ENCODE measurements at places on chromosomes 7 and 10.
A peak's percentile ranks its signal among the peaks of the same experiment; 100 is the strongest.

GRCh38 chr10:103640436-103641181 is 147.1 kb downstream of the NEURL1 start:
- no peak for DNase-seq

- peak; percentile 32 for DNase-seq
Measured at GRCh38 chr7:26305090-26305868, 13.6 kb downstream of the SNX10 start.

GRCh38 chr7:75737856-75738603 is 711 bp downstream of the HIP1 start:
- no peak for DNase-seq

DNA sequence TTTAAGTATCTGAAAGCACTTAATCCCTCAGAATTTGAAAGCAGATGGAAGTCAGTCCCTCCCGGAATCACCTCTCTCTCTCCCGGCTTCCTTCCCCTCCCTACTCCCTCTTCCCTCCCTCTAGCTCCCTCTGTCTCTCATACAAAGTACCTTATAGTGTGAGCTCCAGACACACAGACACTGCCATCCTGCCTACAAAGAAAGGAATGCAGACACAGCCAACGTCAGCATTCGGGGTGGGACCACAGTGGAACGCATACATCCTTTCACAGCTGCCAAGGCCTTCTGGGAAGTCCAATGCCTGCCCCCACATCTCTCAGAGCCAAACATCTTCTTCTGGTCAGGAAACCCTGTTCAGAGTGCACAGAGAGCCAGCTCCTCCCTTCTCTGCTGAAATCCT is 9.3 kb downstream of the NOD1 start:
- DNase-seq: no peak

DNA sequence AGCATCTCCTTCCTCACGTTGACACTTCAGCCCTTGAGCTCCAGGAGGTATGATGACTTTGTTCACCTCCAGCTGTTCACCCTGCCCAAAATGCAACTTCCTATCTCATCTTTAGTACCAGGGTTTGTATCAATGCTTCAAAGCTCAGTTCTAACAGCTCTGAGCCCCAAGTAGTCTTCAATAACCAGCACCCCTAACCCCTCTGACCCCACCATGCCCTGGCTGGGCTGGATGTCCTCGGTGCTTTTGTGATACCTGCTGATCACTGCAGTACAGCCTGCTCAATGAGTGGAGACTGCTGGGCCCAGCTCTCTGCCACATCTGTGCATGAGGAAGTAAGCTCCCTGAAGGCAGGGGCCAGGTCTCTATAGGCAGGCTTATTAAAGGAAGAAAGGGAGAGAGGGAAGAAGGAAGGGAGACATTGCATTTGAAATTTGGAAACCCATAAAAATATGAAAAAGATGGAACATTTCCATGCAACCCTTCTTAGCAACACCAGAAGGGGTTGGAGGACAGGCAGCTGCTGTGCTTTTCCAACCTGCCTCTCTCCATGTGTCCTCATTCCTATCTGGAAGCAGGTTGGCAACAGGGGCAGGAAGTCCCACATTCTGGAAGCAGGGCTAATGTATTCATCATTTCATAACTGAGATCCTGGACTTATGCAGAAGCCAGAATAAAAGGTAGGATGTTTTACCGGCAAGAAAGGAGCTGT is 756.1 kb downstream of the GRID1 start:
- no peak for DNase-seq

DNA sequence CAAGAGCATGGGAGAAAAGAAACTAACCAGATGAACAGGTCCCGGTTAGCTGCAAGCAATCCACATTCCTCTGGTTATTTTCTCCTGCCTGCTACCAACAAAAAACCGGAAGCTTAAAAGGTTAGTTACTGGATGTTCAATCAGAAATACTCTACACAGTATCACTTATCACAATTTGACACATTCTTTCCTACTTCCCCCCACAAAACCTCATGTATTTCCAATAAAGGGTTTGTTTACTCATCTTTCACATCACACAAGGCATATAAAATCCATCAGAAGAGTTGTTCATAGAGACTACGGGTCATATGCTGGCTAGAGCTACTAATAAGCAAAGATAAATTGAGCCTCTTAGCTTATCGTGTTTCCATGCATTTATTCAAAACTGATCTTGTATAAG is 4.8 kb downstream of the SLC25A28 start:
- no peak for DNase-seq

DNA sequence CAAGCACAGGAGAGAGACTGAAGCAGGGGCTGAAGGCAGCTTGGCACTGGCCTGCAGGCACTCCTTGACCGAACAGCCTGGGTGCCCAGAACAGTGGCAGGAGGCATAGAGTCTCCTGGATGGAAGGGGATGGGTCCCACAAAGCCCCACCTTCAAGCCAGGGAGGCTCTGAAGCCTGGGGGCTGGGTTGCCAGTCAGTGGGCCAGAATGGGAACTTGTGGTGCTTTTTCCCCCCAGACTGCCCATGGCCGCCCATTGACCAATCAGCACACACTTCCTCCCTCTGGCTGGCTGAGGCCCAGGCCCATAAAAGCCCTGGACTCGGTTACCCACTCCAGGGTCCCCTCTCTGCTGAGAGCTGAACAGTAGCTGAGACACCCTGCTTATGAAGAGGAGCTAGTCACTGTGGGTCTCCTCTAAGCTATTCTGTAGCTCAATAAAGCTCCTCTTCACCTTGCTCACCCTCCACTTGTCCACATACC is 109.6 kb downstream of the ELAPOR2 start:
- DNase-seq: no peak

- DNase-seq: peak; percentile 22
Measured at GRCh38 chr10:99775850-99776249, 6.6 kb upstream of the ABCC2 start.

DNA sequence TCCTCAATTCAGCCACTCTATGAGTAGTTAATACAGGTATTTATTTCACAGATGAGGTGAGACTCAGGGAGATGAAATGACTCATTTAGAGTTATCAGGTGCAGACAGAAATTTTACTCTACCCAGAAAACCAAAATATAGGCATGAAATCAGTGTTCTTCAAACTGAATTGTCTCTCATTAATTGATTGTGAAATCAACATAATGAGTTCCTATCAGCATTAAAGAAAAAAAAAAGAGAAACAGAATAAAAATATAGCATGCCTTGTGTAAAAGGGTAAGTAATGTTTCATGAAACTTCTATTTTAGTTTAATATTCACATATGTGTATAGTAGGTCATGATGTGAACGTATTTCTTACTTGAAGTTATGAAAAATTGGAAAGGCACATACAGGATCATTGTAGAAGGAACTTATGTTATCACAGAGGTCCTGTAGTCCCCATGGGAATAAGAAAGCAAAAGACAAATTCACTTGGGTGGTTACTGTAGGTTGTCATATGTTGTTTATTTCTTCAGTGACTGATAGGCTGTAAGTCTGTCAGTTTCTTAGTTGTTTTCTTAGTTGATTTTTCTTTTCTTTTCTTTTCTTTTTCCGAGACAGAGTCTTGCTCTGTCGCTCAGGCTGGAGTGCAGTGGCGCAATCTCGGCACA is 47.5 kb downstream of the KAT6B start:
- no peak for DNase-seq

- no peak for DNase-seq
Measured at GRCh38 chr10:97119058-97119745, 66.6 kb downstream of the SLIT1 start.

GRCh38 chr10:78455811-78456210 is 422.1 kb downstream of the RPS24 start:
- DNase-seq: no peak

GRCh38 chr10:10826125-10826524 is 191.5 kb upstream of the CELF2 start:
- DNase-seq: no peak

DNA sequence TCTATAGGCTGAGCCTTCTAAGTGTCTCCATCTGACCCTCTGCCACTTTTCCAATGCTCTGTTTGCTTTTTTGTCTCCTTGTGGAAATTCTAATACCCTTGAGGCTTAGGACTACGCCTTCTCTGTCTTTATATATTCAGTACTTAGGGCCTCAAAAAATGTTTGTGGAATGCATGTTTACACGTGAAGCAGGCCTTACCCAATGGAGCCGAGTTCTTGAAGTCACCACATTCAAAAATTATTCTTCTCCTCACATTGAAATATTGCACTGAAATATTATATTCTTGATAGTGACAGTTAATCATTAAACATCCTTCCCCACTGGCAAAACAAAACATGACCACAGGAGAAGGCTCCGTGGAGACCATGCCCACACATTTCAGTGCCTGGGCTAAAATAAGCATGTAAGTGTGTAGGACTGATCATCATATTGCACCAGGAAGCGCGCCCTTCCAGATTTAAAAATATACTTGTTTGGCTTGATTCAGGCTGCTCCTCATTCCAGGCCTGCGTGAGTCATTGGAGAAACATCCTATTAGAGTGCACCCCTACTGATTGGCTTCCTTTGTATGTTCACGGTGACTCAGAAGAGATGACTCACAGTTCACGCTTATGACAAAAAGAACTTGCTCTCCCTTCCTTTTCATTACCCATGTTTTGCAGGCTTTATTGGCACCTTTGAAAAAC is 307.4 kb upstream of the AOAH start:
- DNase-seq: peak; percentile 82

- DNase-seq: no peak
Measured at GRCh38 chr7:99196536-99197258, 11.2 kb downstream of the KPNA7 start.

DNA sequence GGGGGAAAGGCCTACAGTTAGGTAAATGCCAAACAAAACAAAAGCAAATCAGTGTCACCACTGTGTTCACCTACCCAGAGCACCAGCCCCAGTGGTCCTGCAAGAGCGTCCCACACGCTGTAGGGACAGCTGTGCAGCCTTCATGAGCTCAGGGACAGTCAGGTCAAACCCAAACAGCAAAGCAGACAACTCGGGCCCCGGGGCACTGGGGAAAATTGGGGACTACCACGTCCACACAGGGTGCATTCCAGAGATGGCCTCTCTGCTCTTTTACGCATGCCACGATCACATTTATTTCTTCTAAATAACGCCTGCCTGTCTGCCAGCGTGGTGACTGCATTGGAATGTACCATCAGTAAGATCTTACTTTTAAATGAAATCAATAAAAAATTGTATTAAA is 21.7 kb downstream of the EBF3 start:
- DNase-seq: no peak

DNA sequence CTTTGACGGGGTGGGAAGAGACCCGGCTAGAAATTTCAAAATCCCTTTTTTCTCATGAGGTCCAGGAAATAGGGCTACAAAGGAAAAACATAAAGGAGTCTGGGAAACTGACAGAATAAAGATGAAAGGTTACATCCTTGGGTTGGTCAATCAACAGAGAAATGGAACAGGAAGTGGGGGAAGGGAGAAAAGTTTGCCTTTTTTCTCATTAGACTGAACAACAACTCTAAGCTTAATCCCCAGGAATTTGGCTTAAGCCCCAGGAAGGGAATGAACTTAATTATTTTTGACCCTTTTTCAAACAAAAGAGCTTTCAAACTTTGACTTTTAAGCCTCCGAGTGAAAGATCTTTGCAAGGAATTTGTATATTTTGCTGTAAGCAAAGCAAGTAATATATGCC is 32.7 kb downstream of the LGI1 start:
- no peak for DNase-seq

GRCh38 chr7:78852951-78853350 is 600.5 kb downstream of the MAGI2 start:
- DNase-seq: no peak

GRCh38 chr7:2049111-2049781 is 183.5 kb downstream of the MAD1L1 start:
- no peak for DNase-seq

GRCh38 chr7:7181519-7182155 is 707 bp upstream of the C1GALT1 start:
- peak; percentile 42 for DNase-seq

GRCh38 chr7:100171840-100172239 is 3.4 kb upstream of the GAL3ST4 start:
- no peak for DNase-seq

GRCh38 chr7:98315318-98315993 is 34.0 kb downstream of the BRI3 start:
- DNase-seq: no peak

GRCh38 chr7:121901026-121901425 is 28.1 kb downstream of the PTPRZ1 start:
- DNase-seq: no peak

DNA sequence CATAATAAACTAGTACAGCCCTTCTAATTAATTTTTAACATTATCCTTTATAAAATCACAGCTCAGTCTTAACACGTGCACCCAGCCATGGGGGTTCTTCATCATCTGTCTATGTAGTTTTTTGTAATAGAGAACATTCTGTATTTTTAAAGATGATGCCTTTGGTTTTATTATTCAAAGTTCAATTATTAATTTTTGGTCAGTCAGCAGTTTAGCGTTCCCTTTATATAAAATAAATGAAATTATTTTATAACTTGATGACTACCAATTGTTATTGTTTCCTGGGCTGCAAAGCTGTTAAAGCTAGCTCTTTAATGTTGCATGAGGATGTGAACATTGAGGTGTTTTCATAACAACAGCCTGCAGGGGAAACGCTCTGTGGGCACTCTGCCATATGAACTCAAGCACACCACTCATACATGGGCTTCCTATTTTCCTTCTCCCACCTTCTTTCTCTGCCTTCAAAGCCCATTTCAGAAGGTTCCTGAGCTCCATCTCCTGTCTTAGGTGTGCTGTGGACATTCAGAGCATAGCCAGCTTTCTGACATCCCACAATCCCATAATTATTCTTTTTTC is 172.0 kb upstream of the YAE1 start:
- no peak for DNase-seq

DNA sequence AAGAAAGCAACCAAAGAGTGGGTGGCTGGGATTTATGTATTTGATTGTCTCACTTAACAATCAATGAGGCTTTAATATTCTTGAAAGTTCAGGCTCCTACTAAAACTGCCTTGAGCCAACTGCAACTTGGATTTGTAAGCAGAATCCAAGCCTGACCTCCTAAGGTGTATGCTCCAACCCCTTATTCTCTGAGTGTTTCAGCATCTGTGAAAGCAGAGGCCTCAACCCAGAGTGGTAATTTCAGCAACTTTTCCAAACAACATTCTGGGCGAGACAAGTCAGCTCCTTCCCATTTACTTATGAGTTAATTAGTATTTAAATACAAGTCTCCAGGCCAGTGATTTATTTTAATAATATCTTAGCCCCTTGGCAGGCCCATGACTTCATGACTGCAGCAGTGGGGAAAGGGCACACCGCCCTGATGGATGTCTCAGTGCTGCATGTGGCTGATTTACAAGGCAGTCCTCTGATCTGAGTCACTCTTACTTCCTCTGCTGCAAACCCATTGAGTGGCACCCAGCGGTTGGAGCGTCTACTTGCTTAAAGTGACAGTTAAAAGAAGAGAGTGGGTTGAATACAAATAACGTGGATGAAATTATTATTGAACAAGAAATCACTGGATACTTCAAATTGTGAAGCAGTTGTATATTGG is 209.1 kb downstream of the TRIL start:
- no peak for DNase-seq

GRCh38 chr10:63210611-63211196 is 77.6 kb downstream of the NRBF2 start:
- peak; percentile 54 for DNase-seq

Measured in activated CD4-positive, alpha-beta T cell treated with anti-CD3 and anti-CD28 coated beads, Interleukin-2, Interleukin-4, amounts not matched to agents 100 ng/mL and 50 ng/mL, durations not matched to agents 16 hours and 8 hours (primary cell).